A549 treated with Mapracorat at 1 μM for 4 hours (cell line): ENCODE measurements at places on chromosomes 7 and 10. TPM values are rescaled to one million over a fixed set of nuclear protein-coding genes. Genes with fewer than 3 reads are reported as not detected.

Gene MYO3A
- total RNA-seq: not detected in 5 replicates

Gene FAM180A
- 0.09 to 0.14 TPM (median 0.11 TPM) in 3 of 5 replicates, not detected in the others for total RNA-seq

Gene OR2A1
- total RNA-seq: not detected in 5 replicates

Gene AGAP3
- total RNA-seq: 44.1 to 66.6 TPM (median 65.4 TPM) in 5 replicates

Gene CTAGE6
- total RNA-seq: 0.05 to 0.07 TPM in 2 of 5 replicates, not detected in the others

Gene SPDYE6
- not detected in 5 replicates for total RNA-seq

Gene YAE1
- 17.9 to 25.3 TPM (median 18.4 TPM) in 5 replicates for total RNA-seq

Gene ASZ1
- not detected in 5 replicates for total RNA-seq

Gene NXPH1
- not detected in 5 replicates for total RNA-seq

Gene CTNNA3
- not detected in 5 replicates for total RNA-seq

Gene SHTN1
- 20.5 to 28.8 TPM (median 25.6 TPM) in 5 replicates for total RNA-seq

Gene EN2
- 0.54 to 1.1 TPM (median 0.86 TPM) in 5 replicates for total RNA-seq

Gene CPXM2
- 0.07 TPM in 1 of 5 replicates, not detected in the others for total RNA-seq

Gene TMEM273
- not detected in 5 replicates for total RNA-seq

Gene HABP2
- total RNA-seq: 0.04 to 0.13 TPM (median 0.09 TPM) in 4 of 5 replicates, not detected in the other

Gene MRPS17
- total RNA-seq: 25.4 to 30.7 TPM (median 28.8 TPM) in 5 replicates

Gene PLEKHA1
- total RNA-seq: 15.2 to 24.1 TPM (median 20.5 TPM) in 5 replicates

Gene SLIT1
- 0.04 to 0.10 TPM (median 0.08 TPM) in 5 replicates for total RNA-seq

Gene ARID5B
- total RNA-seq: 1.6 to 2.3 TPM (median 2.1 TPM) in 5 replicates
